ENCODE measurements at places on chromosomes 11 and 22. TPM values are rescaled to one million over a fixed set of nuclear protein-coding genes. Genes with fewer than 3 reads are reported as not detected.

The LUZP2 gene
- not detected for total RNA-seq

The BAIAP2L2 gene
- total RNA-seq = 0.88 TPM

The KCTD14 gene
- total RNA-seq = 0.29 TPM

The SOX10 gene
- total RNA-seq = not detected

The ASCL2 gene
- not detected for total RNA-seq

The SGSM1 gene
- not detected for total RNA-seq

The SAAL1 gene
- total RNA-seq = 18.3 TPM

The SH3BP1 gene
- total RNA-seq = 4.1 TPM

The GDPD4 gene
- not detected for total RNA-seq

The TRPM5 gene
- under 0.01 TPM for total RNA-seq

The SPDYC gene
- not detected for total RNA-seq

GRCh38 chr11:42951266-42951665, 360.5 kb upstream of the API5 start:
- DNase-seq = no peak

- peak; percentile 99 for DNase-seq
Measured at GRCh38 chr11:69644071-69644961, 3.4 kb downstream of the CCND1 start.

GRCh38 chr22:44605486-44605885, 96.5 kb upstream of the PRR5 start:
- DNase-seq = peak; percentile 9

DNA sequence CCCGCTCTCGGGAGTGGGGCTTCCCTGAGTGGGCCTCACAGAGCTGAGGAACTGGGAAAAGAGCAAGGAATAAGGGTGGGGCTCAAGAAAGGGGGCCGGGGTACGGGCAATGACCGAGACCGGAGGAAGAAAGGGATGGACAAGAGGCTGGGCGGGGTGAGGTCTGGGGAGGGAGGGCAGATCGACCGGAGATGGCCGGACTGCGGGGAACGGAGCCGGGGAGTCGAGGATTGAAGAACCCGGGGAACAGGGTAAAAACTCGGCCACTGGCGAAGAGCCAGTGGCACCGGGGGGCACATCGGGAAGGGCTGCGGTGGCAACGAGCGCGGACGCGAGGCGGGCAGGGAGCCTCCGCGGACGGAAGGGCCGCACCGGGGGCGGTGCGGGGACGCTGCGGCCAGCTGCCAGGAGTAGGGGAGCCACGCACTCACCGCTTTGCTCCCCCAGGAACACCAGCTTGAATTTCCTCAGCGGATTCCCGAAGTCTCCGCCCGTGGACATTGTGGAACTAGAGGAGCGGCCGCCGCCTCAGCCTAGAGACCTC, 667 bp downstream of the RAB6A start:
- DNase-seq = peak; percentile 77

DNA sequence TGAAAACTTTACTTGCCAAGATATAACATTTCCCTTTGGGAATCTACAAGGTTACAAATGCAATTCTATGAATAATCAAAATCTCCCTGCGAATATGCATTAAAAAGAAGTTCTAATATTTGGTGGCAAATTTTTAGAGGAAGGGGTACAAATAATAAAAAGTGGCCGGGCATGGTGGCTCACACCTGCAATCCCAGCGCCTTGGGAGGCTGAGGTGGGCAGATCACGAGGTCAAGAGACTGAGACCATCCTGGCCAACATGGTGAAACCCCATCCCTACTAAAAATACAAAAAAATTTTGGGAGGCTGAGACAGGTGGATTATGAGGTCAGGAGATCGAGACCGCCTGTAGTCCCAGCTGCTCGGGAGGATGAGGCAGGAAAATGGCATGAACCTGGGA, 47.0 kb downstream of the ZNF280B start:
- DNase-seq = no peak

- DNase-seq = no peak
Measured at GRCh38 chr11:77724636-77725035, 87.0 kb upstream of the CLNS1A start.

- no peak for DNase-seq
Measured at GRCh38 chr11:33655842-33656600, 44.6 kb downstream of the C11orf91 start.

- no peak for DNase-seq
Measured at GRCh38 chr11:109970516-109971183, 122.5 kb upstream of the ZC3H12C start.

GRCh38 chr11:43327987-43328386, 16.2 kb downstream of the API5 start:
- peak; percentile 81 for DNase-seq

DNA sequence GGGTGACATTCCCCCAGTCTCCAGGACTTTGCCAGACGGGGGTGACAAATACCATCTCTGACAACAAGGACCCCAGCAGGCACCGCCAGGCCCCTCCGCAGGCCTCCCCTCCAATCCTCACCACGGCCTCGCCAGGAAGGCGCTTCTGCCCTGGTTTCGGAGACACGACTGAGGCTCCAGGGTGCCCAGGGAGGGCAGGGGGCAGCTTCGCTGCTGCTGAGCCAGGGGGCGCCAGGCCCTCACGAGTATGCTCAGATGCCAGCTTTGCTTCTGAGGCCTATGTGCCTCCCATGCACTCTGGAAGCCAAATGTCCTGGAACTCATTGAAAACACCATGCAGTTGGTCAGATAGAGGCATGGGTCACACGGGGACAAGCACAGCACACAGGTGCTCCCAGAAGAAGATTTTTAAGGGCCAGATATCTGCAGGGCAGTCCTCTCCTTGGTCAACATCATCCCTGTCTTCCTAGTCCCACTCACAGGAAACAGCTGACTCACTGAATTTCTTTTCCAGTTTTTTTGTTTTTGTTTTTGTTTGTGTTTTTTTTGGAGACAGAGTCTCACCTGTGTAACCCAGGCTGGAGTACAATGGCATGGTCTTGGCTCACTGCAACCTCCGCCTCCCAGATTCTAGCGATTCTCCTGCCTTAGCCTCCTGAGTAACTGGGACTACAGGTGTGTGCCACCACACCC, 19.9 kb downstream of the BID start:
- peak; percentile 85 for DNase-seq

GRCh38 chr11:44243595-44244343, 66.2 kb downstream of the ALX4 start:
- DNase-seq = peak; percentile 73

DNA sequence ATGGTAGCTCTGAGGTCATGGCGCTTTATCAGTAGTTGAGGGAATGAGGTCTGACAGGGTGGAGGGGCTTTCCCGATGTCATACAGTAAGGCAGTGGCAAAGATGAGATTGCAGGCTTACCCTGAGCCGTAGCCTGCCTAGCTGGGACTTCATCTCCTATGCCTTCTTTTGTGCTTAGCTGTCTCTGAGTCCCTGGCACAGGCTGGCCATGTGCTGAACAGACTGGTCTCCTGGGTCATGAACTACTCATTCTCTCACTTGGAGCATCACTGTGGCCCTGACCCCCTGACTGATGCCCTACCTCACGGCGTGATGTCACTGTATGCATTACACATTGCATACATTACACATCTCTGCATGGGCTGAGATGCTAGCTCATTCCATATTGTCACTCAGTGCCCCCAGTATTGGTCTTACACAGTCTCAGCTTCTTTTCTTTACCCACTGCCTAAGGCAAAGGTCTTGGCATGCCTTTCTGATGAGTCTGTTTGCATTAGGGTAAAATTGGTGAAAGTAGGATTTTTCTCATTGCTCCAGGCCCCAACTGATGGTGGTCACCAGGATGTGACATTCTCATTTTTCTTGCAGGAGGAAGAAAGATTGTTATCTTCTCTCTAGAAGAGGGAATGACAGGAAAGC, 389.4 kb upstream of the CADM1 start:
- no peak for DNase-seq

DNA sequence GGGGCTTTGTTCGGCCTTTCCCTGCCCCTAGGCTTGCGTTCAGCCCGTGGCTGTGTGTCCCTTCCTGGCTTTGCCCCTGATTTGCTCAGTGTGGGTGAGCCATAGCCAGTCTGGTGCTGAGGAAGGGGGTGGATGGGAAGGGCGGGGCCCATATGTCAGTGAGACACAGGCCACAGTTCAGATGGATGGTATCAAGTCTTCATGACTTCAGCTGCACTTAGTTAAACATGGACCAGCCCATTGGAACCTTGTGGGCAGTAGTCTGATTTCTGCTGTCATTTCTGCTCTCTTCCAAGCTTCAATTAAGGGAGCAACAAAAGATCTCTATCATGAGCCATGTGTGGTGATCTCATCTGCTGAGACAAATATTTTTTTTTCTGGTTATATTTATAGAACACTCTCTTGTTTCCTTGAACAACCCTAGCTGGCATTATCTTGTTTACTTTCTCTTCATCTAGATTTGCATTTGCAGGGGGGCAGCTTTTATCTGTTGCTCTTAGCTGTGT, 21.6 kb upstream of the PEX26 start:
- peak; percentile 97 for DNase-seq

DNA sequence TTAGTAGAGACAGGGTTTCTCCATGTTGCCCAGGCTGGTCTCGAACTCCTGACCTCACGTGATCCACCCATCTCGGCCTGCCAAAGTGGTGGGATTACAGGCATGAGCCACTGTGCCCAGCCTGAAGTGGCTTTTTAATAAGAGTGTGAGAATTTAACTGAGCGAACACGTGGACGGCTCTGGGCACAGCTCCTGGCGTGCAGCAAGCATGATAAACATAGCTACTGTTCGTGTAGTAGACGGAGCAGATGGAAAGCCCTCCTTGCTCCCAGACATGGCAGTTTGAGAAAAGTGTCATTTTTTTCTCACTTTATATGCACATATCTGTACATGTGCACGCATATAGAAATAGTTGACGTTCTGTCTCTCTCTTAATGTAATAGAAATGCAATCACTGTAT, 7.0 kb downstream of the EMID1 start:
- peak; percentile 29 for DNase-seq

- DNase-seq = peak; percentile 91
Measured at GRCh38 chr22:26321469-26321913, 107.6 kb upstream of the ASPHD2 start.

DNA sequence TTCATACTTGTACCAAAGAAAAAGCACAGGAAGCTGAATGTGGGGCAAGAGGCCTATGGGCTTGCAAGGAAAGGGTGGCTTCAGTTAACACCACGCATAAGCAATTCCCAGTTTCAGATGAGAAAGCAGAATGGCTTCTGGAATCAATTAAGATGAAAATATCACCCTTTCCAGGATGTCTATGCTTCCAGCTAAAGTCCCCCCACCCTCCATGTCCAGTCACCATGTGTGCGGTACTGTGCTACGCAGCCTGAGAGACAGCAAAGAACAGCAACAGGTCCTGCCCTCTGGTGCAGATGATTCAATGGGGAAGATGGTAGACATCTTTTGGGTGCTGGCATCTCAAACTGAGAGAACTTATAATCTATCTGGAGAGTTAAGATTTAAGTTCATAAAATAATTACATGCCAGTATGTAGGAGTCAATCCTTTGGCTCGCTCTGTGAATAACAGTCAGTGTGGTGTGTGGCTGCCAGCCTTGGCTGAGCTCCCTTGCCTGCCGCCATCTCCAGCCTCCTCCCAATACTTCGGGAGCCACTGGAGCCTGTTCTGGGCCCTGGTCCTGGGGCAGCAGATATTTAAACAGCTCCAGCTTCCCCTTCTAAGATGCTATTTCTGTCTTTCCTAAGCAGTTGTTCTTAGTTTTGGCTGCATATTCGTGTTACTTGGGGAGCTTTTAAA, 44.5 kb downstream of the ME3 start:
- peak; percentile 45 for DNase-seq

GRCh38 chr11:8709002-8709672, 26.5 kb downstream of the RPL27A start:
- peak; percentile 93 for DNase-seq

DNA sequence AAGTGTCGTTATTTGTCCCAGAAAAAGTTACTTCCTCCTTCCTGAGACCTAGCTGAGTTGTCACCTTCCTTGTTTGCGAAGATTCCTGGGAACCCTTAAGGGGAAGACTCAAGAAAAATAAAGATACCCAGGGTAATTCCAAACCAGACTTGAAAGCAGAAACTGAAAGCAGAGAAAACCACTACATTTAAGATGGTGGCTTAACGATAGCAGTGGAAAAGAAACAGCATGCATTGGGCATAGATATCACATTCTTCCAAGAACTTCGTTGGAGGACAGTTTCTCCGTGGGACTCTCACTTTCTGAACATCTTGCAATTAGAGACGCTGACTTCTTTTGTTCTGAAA, 89.1 kb downstream of the FAM76B start:
- no peak for DNase-seq

- DNase-seq = peak; percentile 77
Measured at GRCh38 chr22:30556388-30556787, 9.8 kb upstream of the SEC14L6 start.

DNA sequence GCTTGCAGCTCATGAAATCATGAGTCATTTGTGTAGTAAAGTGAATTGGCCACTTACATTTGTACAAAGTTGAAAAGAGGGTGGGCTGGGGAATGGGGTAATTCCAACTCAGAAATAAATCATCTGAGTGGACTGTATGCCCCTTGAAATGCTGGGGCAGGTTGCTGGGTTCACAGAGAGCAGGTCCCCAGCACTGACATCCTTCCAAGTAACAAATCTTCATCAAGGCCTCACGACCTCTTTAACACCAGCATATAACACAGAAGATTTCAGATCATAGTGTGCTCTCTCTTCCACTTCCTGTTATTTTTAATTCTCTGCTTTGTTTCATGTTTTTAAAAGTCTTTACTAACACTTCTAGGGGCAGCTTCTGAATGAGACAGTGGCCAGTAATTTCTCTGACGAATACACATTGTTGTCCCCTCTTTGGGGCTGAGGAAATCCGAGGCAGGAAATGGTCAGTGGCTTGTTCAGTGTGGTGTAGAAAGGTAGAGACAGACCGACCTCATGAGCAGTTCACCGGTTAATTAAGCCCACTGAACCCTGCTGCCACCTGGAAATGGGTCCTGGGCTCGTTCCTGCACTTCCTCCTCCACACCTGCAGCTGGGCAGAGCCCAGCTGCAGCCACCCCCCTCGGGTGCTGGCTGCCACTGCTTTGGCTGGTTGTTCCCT, 127.7 kb downstream of the MAML2 start:
- peak; percentile 77 for DNase-seq

All from osteoblast (primary cell).